ENCODE measurements at places on chromosomes 3 and 15.
A peak's percentile ranks its signal among the peaks of the same experiment; 100 is the strongest.

- no peak overlapping the region for H3K27ac ChIP-seq
- no peak overlapping the region for H3K4me3 ChIP-seq
- peaks cover 47% of the 10 kb centered on the region for H3K27me3 ChIP-seq
- DNase-seq, result no peak
- no peaks in the 10 kb centered on the region for H3K4me1 ChIP-seq
Observed at GRCh38 chr3:160041465-160041864, 52.8 kb downstream of the IL12A start.

- no peaks in the 10 kb centered on the region for H3K27me3 ChIP-seq
Observed at GRCh38 chr15:48577469-48577868, 68.0 kb downstream of the FBN1 start.

- no peak overlapping the region for H3K27ac ChIP-seq
- peaks cover 17% of the 10 kb centered on the region for H3K36me3 ChIP-seq
- H3K4me3 ChIP-seq, result no peak overlapping the region
- H3K27me3 ChIP-seq, result no peaks in the 10 kb centered on the region
Observed at GRCh38 chr3:39139442-39139841, 13.9 kb downstream of the CSRNP1 start.

GRCh38 chr15:85421116-85421925 is 40.9 kb downstream of the AKAP13 start:
- H3K4me3 ChIP-seq, result no peak overlapping the region
- H3K27ac ChIP-seq, result no peak overlapping the region
- H3K27me3 ChIP-seq, result no peaks in the 10 kb centered on the region

DNA sequence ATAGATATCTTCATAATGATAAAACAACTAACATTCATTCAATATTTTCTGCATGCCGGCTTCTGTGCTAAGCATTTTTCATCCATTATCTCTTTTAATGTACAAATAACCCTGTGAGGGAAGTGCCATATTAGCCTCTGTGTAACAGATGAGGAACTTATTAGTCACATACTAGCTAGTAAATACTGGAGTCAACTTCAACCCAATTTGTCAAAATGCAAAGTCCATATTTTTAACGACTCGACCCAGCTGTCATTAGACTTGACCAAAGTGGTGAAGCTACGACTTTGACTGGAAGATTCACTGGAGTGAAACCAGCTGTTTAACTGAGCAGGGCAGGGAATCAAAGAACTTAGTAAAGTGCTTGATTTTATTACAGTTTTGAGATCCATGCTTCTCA is 41.6 kb downstream of the PARP15 start:
- H3K4me1 ChIP-seq, result no peaks in the 10 kb centered on the region
- DNase-seq, result no peak
- H3K36me3 ChIP-seq, result no peaks in the 10 kb centered on the region
- H3K4me3 ChIP-seq, result no peak overlapping the region
- peaks cover 30% of the 10 kb centered on the region for H3K27me3 ChIP-seq

GRCh38 chr15:68930268-68931022 is at the start of gene SPESP1:
TSS of gene SPESP1 (plus strand) at chr15:68930525. CDS start at chr15:68930654, 129 bp downstream.
- H3K27ac ChIP-seq, result no peak within 1 kb of the TSS
- no peak for DNase-seq
- H3K4me1 ChIP-seq, result no peaks in the 10 kb centered on the region
- H3K4me3 ChIP-seq, result no peak within 1 kb of the TSS

DNA sequence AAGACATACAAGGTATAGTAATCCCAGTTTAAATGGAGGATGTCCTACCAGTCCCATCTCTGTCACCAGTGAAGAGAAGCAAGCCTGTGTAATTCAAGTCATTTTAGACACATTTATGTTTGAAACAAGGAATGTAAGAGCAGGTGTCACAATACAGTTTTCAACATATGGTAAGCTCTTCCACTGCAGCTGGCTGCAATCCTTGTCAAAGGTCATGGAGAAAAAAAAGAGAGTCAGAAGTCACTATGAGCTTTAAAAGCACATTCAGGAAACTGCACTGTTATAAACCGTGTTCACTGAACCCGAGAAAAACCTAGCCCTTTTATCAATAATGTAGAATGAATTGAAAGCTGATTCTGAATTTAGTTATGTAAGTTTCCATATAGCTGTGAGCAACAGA is 206.4 kb downstream of the NAALADL2 start:
- DNase-seq, result no peak
- H3K27ac ChIP-seq, result no peak overlapping the region
- peaks cover 4% of the 10 kb centered on the region for H3K36me3 ChIP-seq
- peaks cover 6% of the 10 kb centered on the region for H3K4me1 ChIP-seq
- no peak overlapping the region for H3K4me3 ChIP-seq
- no peaks in the 10 kb centered on the region for H3K27me3 ChIP-seq

GRCh38 chr3:187743195-187744141 is 1.8 kb downstream of the BCL6 start:
- no peaks in the 10 kb centered on the region for H3K27me3 ChIP-seq
- H3K27ac ChIP-seq, result peak overlapping the region; percentile 100
- H3K4me1 ChIP-seq, result peaks cover 41% of the 10 kb centered on the region

- no peaks in the 10 kb centered on the region for H3K4me1 ChIP-seq
- no peak for DNase-seq
- H3K27me3 ChIP-seq, result peaks cover 7% of the 10 kb centered on the region
- no peak overlapping the region for H3K27ac ChIP-seq
Observed at GRCh38 chr3:143770391-143770790, 77.9 kb downstream of the SLC9A9 start.

- no peaks in the 10 kb centered on the region for H3K36me3 ChIP-seq
- H3K27me3 ChIP-seq, result no peaks in the 10 kb centered on the region
- H3K4me1 ChIP-seq, result no peaks in the 10 kb centered on the region
- DNase-seq, result no peak
- H3K27ac ChIP-seq, result no peak overlapping the region
Observed at GRCh38 chr3:168534761-168535160, 439.0 kb upstream of the GOLIM4 start.

- no peaks in the 10 kb centered on the region for H3K36me3 ChIP-seq
- no peak for DNase-seq
- H3K4me3 ChIP-seq, result no peak overlapping the region
Observed at GRCh38 chr3:103767635-103768034, 1332.8 kb downstream of the ZPLD1 start.

DNA sequence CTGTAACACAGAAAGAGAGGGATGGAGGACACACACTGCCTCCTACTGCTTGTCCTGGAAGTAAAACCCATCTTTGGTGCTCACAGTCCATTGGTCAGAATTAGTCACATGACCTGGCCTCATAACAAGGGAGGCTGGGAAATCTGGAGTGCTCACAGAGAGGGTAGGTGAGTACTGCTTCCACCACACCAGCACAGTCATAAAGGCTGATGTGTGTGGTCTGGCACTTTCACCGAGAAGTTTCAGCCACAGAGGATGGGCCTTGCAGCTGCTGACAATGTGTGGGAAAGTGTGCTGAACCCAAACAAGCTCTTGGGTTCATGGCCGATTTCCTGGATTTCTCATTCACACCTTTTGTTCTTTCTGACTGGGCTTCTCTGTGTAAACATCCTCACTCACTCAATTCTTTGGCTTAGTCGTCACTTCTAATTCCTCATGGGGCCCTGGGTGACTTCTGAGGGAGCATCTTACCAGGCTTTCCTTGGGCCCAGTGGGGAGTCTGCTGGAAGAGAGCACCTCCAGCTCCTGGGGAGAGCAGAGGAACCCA is 100.7 kb downstream of the ASB7 start:
- H3K4me3 ChIP-seq, result no peak overlapping the region
- H3K4me1 ChIP-seq, result no peaks in the 10 kb centered on the region
- no peak overlapping the region for H3K27ac ChIP-seq
- DNase-seq, result no peak
- H3K27me3 ChIP-seq, result peaks cover 7% of the 10 kb centered on the region

DNA sequence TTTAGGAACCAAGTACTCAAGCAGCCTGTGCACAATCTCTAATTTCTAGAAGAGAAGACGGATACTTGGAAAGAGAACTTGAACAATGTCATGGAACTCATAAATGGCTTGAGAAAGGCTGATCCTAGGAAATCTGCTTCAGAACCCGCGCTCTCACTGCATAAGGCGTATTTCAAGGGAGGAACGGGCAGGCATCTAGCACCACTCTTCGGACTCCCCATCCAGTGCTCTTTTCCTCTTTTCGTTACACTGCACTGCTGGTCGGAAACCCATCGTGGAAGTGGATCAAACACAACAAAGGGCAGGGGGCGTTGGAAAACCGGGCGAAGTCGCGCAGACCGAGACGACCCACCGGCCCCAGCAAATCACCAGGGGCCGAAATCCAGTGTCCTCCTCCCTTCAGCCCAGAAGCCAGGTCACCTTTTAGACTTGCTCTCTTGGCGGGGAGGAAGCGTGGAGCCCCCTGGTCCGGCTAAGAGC is 539 bp upstream of the TLNRD1 start:
- no peaks in the 10 kb centered on the region for H3K27me3 ChIP-seq
- H3K27ac ChIP-seq, result peak overlapping the region; percentile 95
- peak overlapping the region; percentile 98 for H3K4me3 ChIP-seq
- H3K4me1 ChIP-seq, result peaks cover 22% of the 10 kb centered on the region

DNA sequence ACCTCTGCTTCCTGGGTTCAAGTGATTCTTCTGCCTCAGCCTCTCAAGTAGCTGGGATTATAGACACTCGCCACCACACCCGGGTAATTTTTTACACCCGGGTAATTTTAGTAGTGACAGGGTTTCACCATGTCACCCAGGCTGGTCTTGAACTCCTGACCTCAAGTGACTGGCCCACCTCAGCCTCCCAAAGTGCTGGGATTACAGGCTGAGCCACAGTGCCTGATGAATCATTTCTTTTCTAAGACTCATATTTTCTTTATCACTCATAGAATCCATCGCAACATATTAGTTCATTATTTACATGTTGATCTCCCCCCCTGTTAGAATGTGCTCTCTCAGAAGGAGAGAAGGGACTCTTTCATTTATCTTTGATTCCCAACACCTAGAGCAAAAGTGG is 109.5 kb upstream of the PTPRG start:
- H3K27me3 ChIP-seq, result no peaks in the 10 kb centered on the region
- no peaks in the 10 kb centered on the region for H3K36me3 ChIP-seq
- DNase-seq, result no peak
- peaks cover 3% of the 10 kb centered on the region for H3K4me1 ChIP-seq
- no peak overlapping the region for H3K4me3 ChIP-seq

GRCh38 chr3:116067326-116067725 is 378.0 kb downstream of the LSAMP start:
- no peak overlapping the region for H3K4me3 ChIP-seq
- peaks cover 7% of the 10 kb centered on the region for H3K4me1 ChIP-seq
- H3K27ac ChIP-seq, result no peak overlapping the region

- no peaks in the 10 kb centered on the region for H3K4me1 ChIP-seq
- no peak for DNase-seq
- peaks cover 10% of the 10 kb centered on the region for H3K27me3 ChIP-seq
- no peaks in the 10 kb centered on the region for H3K36me3 ChIP-seq
Observed at GRCh38 chr3:36060950-36061349, 319.4 kb upstream of the STAC start.

- DNase-seq, result no peak
- peaks cover 3% of the 10 kb centered on the region for H3K27me3 ChIP-seq
- no peak overlapping the region for H3K27ac ChIP-seq
- H3K4me3 ChIP-seq, result no peak overlapping the region
- H3K4me1 ChIP-seq, result peaks cover 4% of the 10 kb centered on the region
Observed at GRCh38 chr3:182633186-182633585, 160.1 kb upstream of the ATP11B start.

GRCh38 chr3:195077611-195078540 is 193.1 kb downstream of the XXYLT1 start:
- no peak for DNase-seq
- H3K4me3 ChIP-seq, result no peak overlapping the region
- H3K36me3 ChIP-seq, result no peaks in the 10 kb centered on the region
- no peaks in the 10 kb centered on the region for H3K27me3 ChIP-seq

DNA sequence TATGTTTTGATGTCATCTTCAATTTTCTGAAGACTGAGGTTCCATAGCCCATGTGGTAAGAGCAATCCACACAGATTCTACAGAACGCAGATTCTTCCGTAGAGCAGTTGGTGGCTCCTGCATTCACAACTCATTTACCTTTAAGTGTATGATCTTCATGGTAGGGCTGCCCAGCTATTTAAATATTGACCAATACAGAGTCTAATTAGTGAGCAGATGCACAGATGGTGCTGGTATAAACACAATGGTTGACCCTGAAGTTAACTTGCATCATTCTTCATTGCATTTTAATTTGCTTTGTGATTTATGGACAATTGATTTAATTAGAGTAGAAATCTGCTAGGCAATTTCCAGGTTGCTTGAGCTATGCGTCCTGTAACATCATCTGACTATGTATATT is 269.2 kb downstream of the SQOR start:
- no peak overlapping the region for H3K27ac ChIP-seq
- no peak overlapping the region for H3K4me3 ChIP-seq
- H3K4me1 ChIP-seq, result no peaks in the 10 kb centered on the region
- H3K27me3 ChIP-seq, result no peaks in the 10 kb centered on the region

GRCh38 chr3:66756468-66757036 is 241.6 kb upstream of the KBTBD8 start:
- H3K4me3 ChIP-seq, result no peak overlapping the region
- no peak overlapping the region for H3K27ac ChIP-seq
- no peaks in the 10 kb centered on the region for H3K27me3 ChIP-seq
- no peak for DNase-seq

DNA sequence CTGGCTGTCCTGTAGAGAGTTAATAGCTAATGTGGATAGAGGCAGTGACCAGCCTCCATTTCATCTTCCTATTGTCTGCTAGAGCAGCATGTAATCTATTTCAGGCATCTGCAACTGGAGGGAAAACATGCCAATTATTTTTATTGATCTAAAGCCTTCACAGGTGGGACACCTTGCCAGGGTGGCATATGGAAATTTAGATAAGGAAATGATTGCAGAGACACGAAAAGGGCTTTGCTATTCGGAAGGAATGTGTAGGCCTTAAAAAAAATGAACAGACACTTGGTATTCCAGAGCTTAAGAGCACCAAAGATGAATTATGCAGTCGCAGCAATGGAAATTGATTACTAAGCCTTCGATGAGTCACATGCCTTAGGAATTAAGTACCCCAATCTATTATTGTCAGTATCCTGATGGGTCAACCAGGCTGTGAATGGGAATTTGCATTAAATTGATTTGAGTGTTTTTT is 454.7 kb downstream of the SQOR start:
- H3K4me1 ChIP-seq, result no peaks in the 10 kb centered on the region
- no peak overlapping the region for H3K4me3 ChIP-seq
- DNase-seq, result no peak
- H3K27me3 ChIP-seq, result peaks cover 3% of the 10 kb centered on the region

- no peak overlapping the region for H3K27ac ChIP-seq
- H3K36me3 ChIP-seq, result peaks cover 4% of the 10 kb centered on the region
- H3K4me3 ChIP-seq, result no peak overlapping the region
- DNase-seq, result no peak
- H3K27me3 ChIP-seq, result no peaks in the 10 kb centered on the region
Observed at GRCh38 chr15:66404532-66404931, 17.8 kb downstream of the MAP2K1 start.

- H3K4me3 ChIP-seq, result no peak overlapping the region
- peaks cover 5% of the 10 kb centered on the region for H3K27me3 ChIP-seq
- H3K36me3 ChIP-seq, result no peaks in the 10 kb centered on the region
- no peak overlapping the region for H3K27ac ChIP-seq
- H3K4me1 ChIP-seq, result no peaks in the 10 kb centered on the region
Observed at GRCh38 chr3:156010829-156011228, 109.5 kb upstream of the KCNAB1 start.

GRCh38 chr3:13508496-13508895 is 28.4 kb downstream of the HDAC11 start:
- H3K27ac ChIP-seq, result no peak overlapping the region
- H3K36me3 ChIP-seq, result no peaks in the 10 kb centered on the region
- no peak overlapping the region for H3K4me3 ChIP-seq
- no peak for DNase-seq
- peaks cover 27% of the 10 kb centered on the region for H3K4me1 ChIP-seq

GRCh38 chr3:64575211-64575844 is 112.5 kb downstream of the ADAMTS9 start:
- no peaks in the 10 kb centered on the region for H3K4me1 ChIP-seq
- DNase-seq, result no peak
- H3K27ac ChIP-seq, result no peak overlapping the region
- no peaks in the 10 kb centered on the region for H3K36me3 ChIP-seq
- H3K4me3 ChIP-seq, result no peak overlapping the region
- no peaks in the 10 kb centered on the region for H3K27me3 ChIP-seq
